ENCODE measurements at places on chromosomes 2 and 18. TPM values are rescaled to one million over a fixed set of nuclear protein-coding genes. Genes with fewer than 3 reads are reported as not detected.

DNA sequence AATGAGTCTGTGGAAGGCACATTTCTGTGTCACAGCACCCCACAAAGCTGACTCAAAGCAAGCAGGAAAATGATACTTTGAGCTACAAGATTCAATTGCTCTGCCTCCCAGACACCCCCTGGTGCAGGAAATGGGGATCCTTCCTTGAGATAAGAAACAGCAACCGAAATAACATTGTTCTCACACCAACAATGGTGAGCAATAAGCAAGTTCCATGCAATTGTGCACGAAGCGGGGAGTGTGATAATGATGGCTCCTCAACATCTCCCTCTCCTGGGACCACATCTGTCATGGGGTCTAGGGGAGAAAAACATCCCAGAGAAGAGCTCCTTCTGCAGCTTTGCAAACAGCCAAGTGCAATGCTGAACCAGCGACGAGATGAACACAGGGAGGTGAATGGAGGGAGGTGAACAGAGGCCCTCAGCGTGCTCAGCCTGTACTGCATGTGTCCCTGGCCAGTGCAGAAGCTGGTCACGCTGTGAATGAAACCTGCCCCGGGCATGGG is 67.7 kb downstream of the PDCL3 start:
- H3K36me3 ChIP-seq = no peaks in the 10 kb centered on the region
- H3K4me1 ChIP-seq = no peaks in the 10 kb centered on the region
- no peak for DNase-seq

TCF23 gene
- total RNA-seq = not detected

DNA sequence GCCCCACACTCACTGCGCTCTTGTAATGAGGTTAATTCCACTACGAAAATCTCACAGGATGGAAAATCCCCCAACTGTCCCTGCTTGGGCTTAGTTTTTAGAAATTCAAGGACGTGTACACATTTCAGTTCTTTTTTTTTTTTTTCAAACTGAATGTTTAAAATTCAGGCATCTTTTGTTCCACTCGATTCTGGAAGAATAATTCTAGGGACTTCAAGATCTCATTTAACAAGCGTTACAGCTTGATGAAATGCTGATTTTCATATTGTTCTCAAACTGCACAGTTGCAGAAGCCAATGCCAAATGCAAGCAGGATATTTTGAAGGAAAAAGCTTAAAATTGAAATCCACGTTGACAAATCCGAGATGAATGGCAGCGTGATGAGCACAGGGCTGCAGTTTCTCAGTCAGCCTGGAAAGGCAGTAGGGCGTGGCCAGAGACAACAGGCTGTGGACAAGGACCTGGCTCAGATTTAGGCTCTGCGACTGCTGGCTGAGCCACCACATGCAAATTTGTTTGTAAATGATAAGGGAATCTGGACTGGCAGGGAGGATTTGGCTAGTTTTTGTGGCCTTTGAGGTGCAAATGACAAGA is 128.1 kb upstream of the MYCN start:
- no peak overlapping the region for H3K27ac ChIP-seq
- no peaks in the 10 kb centered on the region for H3K36me3 ChIP-seq
- peaks cover 12% of the 10 kb centered on the region for H3K4me1 ChIP-seq

AGXT gene
- total RNA-seq = not detected

GRCh38 chr2:219492575-219492974 is 6.1 kb upstream of the GMPPA start:
- no peak overlapping the region for H3K27ac ChIP-seq
- H3K27me3 ChIP-seq = peaks cover 15% of the 10 kb centered on the region
- no peak overlapping the region for H3K4me3 ChIP-seq
- no peaks in the 10 kb centered on the region for H3K36me3 ChIP-seq

DNA sequence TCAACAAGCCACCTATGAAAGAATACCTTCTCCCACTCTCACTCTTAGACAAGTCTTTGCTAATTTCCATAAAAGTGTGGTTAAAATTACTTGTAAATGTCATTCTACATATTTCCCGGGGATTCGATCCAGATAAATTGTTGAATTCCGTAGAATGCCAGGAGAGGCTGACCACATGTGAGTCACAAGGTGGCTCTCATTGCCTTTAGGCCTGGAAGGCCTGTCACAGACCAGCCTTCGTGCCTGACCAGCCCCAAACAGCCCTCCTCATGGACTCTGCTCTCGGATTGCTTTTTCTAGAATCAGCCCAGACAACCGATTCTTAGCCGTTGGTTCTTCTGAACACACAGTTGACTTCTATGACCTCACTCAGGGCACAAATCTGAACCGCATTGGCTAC is 86.0 kb downstream of the RTN4 start:
- H3K36me3 ChIP-seq = peaks cover 12% of the 10 kb centered on the region
- H3K4me3 ChIP-seq = no peak overlapping the region
- no peak for DNase-seq
- H3K4me1 ChIP-seq = peaks cover 2% of the 10 kb centered on the region
- no peaks in the 10 kb centered on the region for H3K27me3 ChIP-seq

NOL4 gene
- 0.74 TPM for total RNA-seq

DNA sequence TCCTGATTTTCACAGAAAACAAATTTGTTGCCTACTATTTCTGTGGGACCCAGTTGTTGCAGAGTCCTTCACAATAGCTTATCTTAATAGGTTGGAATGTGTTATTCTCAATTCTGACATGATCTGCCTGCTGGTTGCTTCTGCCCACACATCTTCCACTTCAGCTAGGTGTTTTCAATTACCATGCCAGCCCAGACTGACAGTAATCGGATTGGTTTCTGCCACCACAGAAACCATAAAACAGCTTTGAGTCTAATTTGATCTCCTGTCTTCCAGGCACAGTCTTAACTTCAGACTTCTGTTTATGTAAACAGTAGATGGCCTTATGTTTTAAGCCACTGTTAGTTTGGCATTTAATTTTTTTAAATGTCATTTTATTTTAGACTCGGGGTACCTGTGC is 248.2 kb upstream of the RBMS1 start:
- no peak overlapping the region for H3K4me3 ChIP-seq
- H3K27me3 ChIP-seq = no peaks in the 10 kb centered on the region
- no peaks in the 10 kb centered on the region for H3K36me3 ChIP-seq
- peaks cover 2% of the 10 kb centered on the region for H3K4me1 ChIP-seq
